ENCODE measurements at places on chromosomes 6 and 20.

DNA sequence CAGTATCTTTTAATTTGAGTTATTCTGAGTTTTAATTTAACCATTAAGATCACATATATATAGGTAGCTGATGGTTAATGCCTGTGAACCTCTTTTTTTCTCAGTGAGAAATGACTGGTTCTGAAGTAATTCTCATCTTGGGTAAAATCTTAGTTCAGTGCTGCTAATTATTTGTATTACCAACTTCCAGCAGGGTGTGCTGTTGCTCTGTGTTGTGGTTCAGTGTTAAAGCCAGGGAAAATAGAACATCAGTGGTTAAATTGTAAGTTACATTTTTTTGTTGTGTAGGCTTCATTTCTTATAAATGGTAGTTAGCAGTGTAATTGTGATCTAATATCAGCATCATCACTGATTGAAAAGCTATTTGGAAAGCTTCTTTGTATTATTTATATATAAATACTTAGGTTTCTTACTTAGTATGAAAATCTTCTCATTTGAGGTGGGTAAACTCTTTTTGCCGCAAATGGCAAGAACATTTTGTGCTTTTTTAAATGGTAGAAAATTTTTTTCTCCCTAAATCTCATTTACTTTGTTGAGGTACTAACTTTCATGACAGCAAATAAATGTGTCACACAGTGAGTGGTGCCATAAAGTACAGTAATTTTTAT is 43.7 kb downstream of the CDC5L start:
- no peak for DNase-seq

DNA sequence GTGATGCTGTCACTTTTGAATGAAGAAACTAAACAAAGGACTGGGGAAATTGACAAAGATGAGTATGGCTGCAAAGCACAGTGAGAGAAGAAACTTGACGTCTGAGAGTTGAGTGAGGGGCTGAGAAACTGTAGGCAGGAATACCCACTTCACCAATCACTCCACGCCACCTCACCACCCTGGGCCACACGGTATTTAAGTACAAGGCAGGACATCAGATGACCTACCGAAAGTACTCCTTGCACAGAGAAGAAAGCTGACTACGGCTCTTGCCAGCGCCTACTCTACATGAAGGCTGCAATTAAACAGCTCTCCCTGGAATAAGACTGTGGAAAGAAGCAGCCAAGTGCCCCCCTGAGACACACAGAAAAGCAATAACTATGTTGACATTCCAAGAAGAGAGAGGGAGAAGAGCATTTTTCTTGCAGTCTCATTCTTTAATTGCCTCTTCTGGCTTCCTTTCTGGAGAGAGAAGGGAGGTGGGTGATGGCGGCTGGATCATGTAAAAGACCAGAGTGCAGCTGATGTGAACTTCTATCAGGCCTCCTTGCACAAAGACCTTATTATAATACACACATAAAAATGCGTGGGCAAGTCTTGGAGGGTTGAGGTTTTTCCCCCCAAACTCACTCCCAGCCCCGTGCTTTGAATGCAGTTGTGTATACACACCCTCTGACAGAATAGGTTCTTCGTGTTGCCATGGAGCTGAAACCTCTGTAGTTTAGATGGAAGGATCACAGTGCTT is 44.6 kb downstream of the HIVEP2 start:
- DNase-seq, result no peak

DNA sequence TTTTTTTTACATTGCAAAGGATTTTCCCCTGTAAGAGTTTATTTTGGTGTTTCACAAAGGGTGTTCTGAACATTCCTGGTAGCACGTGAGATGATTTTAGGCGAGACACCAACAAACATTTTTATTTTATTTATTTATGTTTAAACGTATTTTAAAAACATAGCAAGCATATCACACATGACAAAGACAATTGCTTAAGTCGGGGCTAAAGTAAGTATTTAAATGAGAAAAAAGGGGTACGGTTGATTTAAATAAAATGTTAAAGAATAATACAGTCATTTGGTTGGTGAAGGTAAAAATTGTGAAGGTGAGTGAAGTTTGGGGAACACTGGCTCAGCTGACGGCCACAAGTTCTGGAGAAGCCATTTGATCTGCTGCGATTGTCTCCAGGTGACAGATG is 129.7 kb downstream of the BMP7 start:
- DNase-seq, result no peak

GRCh38 chr6:119978274-119978889 is 628.8 kb upstream of the MAN1A1 start:
- DNase-seq, result no peak

- DNase-seq, result peak; percentile 83
Observed at GRCh38 chr6:73262671-73263569, at the start of gene KHDC1. TSS of gene KHDC1 (minus strand) at chr6:73263196. CDS start at chr6:73242517, 20,679 bp downstream.

GRCh38 chr6:2845880-2846208 is 4.2 kb upstream of the SERPINB1 start:
- DNase-seq, result no peak

DNA sequence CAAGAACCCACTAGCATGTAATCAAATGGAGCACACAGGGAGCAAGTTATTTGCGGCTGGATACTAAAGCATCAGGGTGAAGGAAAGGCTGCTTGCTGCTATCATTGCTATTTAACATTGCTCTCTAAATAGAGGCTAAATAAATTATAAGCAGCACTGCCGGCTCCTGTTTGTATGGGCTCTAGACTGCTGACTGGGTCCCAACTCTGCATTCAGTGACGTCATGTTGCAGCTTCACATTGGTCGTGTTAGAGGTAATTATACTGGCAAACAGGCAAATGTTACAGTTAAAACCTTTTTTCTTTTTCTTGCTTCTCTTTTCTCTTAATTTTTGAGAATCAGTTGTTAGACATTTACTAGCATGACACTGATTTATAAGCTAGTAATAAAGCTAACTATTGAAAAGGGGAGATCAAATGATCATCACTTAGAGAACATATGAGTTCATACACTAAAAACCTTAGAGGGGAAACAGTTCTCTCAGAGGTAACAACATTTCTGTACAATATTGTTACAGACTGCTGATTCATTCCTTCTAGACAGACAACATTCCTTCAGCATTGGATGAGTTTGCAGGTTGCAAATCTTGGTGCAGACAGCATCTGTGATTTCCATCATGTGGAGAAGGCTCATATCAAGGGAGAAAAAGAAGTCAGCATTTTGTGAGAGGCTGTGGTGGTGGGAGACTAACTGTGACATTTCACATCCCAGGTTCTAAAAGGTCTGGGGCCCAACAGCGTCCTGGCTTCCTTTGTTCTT is 15.9 kb downstream of the RFPL4B start:
- DNase-seq, result no peak

DNA sequence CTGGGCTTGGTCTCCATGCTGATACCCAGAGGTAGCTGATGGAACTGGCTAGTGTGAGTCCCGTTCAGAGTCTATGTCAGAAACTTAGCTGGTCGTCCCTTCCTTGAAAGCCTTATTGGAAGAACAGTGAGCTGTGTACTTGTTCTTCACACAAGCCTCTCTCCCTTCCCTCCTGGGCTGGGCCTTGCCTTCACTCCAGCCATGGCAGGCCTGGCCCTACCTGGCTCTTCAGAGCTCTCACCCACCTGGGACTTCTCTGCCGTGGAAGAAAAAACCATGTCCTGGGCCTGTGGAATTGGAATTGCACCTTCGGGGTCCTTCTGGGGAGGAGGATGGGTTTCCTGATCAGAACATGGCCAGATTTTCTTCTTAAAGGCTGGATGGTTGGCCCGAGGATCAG is 20.3 kb upstream of the ZNF831 start:
- DNase-seq, result no peak

- DNase-seq, result no peak
Observed at GRCh38 chr20:19935842-19936241, 81.3 kb upstream of the NAA20 start.

- no peak for DNase-seq
Observed at GRCh38 chr6:114249522-114249921, 93.3 kb downstream of the HS3ST5 start.

- no peak for DNase-seq
Observed at GRCh38 chr6:41547799-41548097, 1.6 kb downstream of the FOXP4 start.

GRCh38 chr20:17810847-17811627 is 111.3 kb downstream of the BANF2 start:
- no peak for DNase-seq

DNA sequence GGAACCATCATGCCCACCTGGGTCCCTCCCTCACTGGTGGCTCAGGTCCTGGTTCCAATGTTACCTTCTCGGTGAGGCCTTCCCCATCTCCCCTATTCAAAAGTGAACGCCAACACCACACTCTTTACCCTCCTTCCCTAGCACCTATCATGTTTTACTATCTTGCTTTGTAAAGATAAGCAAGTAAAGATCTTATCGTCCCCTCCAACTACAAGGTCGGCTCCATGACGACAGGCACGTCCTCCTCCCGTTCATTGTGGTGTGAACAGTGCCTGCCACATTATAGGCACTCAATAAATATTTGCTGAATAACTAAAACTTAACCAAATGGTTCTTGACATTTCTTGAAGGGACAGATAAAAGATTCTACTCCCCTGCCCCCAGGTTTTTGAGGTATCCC is 147.1 kb downstream of the PREX1 start:
- DNase-seq, result no peak

DNA sequence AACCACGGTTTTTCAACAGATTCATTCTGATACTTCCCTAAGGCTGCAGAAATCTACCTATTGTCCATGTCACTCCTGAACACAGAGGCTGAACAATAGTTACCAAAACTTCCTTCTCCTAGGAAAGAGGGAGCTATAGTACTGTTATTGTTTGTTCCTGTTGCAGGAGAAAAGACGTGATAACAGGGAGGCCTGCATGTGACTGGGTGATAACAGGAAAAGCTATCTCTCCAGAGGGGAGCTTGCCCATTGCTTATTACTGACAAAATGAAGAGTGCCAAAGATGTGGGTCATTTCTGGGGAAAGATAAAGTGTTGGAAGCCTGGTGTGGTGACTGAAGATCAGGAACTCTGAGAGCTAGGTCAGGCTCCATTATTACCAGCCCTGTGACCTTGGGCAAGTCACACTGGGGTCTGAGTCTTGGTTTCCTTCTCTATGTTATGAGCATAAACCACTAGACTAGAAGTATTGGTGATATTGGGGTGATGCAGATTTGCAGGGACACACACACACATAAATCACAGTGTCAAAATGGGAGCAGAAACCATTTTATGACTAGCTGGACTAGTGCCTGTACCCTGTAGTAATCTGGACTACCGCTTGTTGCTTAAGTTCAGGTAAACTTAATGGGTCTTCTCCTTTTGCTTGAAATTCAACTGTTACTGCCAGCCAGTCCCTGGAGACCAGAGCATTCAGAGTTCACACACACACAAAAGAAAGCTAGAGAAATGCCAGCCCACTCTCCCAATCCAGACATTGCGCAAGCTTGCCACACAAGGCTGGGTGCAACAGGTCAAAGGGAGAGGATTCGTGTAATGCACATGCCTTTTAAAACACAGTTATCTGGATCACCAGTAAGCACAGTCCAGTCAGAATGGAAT is 136.0 kb upstream of the CNR1 start:
- no peak for DNase-seq

DNA sequence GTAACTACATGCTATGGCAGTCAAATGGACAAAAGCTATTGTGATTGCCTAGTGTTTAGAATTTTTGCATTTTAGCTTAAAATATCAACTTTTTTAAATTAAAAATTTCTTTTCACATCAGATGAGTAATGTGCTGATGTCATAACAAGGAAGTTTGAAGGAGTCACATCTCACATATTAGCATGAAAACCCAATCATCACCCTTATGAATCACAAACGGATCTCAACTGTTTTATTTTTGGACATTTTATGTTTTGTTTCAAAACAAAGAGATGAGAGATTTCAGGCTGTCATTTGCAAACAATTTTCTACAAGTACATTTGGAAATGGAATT is 53.6 kb upstream of the TRERF1 start:
- DNase-seq, result no peak

GRCh38 chr20:34110745-34111641 is 1.1 kb downstream of the EIF2S2 start:
- DNase-seq, result no peak

- no peak for DNase-seq
Observed at GRCh38 chr6:129846761-129847160, 14.4 kb downstream of the TMEM244 start.

GRCh38 chr6:135300576-135300975 is 119.5 kb downstream of the MYB start:
- no peak for DNase-seq

GRCh38 chr6:146265056-146265455 is 236.2 kb downstream of the GRM1 start:
- no peak for DNase-seq

- DNase-seq, result no peak
Observed at GRCh38 chr6:80592436-80592835, 486.0 kb downstream of the BCKDHB start.

GRCh38 chr6:109978174-109979032 is at the start of gene GPR6:
TSS of gene GPR6 (plus strand) at chr6:109978311. CDS start at chr6:109979113, 802 bp downstream.
- peak; percentile 79 for DNase-seq

DNA sequence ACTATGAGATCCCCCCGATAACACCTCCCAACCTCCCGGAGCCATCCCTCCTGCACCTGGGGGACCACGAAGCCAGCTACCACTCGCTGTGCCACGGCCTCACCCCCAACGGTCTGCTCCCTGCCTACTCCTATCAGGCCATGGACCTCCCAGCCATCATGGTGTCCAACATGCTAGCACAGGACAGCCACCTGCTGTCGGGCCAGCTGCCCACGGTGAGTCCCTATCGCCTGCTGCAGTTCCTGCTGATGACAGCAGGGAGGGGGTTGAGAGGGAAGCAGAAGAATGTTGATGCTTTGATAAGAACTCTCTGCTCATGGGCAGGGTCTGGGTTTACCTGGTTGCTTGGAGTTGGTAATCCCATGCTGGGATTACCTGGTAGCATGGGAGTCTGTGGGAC is 91.9 kb downstream of the TOX2 start:
- DNase-seq, result no peak

GRCh38 chr6:44010411-44011349 is 116.6 kb downstream of the MRPL14 start:
- DNase-seq, result no peak

DNA sequence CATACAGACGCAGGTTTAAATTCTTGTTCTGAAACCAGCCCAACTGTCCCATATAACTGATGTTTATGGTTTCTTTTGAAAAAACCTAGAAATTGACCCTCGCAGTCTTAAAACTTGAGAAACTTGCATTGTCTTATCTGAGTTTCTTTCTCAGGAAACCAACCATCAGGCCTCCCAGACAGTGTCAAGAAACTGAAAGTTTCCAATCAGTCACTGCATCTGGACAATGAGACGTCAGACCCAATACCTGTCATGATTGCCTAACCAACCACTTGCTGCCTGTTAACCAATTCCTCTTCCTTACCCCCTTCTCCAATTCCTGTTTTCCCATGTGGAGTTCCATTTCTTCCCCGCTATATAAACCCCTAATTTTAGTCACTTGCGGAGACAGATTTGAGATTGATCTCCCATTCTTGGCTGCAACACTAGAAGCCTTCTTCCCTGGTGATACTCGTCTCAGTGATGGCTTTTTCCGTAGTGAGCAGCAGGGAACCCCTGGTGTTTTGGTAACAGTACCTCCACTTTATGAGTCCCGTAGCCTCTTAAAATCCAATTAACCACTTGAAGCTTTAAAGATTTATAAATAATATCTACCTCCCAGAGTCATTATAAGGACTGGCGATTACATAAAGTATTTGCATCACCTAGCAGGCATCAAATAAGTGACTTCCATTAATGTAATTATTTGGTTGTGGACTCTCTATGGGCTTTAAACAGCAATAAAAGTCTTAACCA is 49.3 kb downstream of the GPR63 start:
- no peak for DNase-seq

- no peak for DNase-seq
Observed at GRCh38 chr20:60060593-60060992, 102.4 kb downstream of the CDH26 start.
